ENCODE measurements at places on chromosomes 2 and 18.

DNA sequence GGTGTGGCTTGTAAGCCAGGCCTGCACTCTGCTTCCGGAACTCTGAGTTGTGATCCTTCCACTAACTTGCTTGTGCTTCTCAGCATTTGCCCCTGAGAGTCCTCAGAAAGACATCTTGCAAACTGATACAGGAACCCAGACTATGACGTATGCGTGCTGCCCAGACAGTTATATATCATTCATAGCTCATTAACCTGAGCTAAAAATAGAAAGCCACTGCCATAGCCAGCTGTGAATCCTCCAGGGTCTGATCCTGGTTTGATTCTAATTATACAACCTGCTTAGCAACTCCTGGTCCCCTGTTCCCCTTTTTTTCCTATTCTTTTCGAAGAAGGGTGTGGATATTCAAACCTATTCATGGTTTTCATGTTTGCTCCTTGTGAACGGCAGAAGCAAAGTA is 63.7 kb downstream of the MARCHF4 start:
- DNase-seq, result no peak

GRCh38 chr2:230714136-230714480 is 1.5 kb downstream of the CAB39 start:
- DNase-seq, result peak; percentile 63

GRCh38 chr18:58557008-58557435 is 71.9 kb downstream of the ALPK2 start:
- no peak for DNase-seq

DNA sequence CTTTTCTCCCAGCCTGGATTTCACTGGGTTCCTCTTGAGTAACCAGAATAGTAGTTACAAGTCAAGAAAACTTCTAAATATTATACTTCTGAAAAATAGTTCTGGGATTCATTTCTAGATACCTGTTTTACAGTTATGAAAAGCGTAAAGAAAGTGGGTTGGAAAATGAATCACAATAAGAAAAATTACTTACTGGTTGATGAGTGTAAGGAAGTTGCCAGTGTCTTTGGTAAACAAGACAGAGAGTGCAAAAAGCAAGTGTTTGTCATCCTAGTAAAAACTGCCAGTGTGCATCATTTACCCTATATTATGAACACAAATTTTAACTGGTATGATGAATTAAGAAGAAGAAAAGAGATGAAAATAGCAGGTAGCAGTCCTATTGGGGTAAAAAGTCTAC is 88.9 kb downstream of the R3HDM1 start:
- no peak for DNase-seq

DNA sequence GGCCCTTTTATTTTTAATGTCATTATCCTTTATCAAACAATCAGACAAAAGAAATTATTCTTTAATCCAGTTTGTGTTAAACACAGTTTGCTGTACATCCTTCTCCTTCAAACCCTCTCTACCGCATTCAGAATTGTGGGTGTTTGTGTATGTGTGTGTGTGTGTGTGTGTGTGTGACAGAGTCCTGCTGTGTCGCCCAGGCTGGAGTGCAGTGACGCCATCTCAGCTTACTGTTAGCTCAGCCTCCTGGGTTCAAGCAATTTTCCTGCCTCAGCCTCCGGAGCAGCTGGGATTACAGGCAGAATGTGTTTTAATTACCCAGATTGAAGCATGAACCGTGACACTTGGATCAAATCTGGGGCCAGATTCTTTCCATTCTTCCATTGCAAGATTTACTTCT is 723.7 kb downstream of the DCDC2C start:
- DNase-seq, result no peak

GRCh38 chr2:47373747-47374146 is 29.2 kb upstream of the MSH2 start:
- peak; percentile 56 for DNase-seq

- DNase-seq, result no peak
Measured at GRCh38 chr18:50388988-50389387, 14.1 kb downstream of the SKA1 start.

DNA sequence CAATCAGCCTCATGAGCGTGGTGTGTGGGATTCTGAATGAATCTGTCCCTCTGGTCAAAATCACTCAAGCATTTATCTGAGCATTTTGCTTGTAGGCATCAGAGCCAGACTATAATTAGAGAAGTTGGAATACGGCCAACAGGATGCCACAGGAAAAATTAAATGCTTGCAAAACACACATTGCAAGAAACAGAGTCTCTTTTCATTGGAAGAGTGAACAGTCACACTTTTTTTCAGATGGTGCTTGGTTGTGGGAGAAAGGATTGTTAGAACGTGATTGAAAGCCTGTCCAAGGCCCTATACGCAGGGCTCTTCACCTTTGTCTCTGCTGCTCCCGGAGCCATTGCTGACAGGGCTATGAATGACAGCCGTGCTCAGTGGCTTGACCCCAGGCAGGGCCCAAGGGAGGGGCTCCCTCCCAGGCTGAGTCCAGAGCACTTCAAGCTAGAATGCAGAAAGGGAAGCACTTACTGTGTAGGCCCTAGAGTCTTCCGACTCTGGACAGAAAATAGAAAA is 59.8 kb downstream of the SNTG2 start:
- DNase-seq, result peak; percentile 34

DNA sequence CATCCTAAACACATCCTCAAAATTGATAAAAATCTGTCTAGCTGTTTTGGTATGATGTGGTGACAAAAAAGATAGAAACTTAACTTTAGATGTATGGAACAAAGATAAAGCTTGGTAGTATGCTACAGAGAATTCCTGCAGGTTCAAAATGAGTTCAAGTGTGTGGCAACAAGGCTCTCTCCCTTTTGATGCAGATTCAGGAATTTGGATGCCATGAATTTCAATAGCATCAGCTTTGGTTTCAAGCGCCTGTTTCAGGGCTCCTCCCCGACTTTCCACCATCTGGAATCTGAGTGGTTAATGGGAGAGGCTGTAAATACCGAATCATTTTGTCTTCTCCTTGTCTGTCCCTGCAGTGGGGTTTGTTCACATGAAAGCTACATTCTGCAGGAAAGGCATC is 180.6 kb downstream of the MTX2 start:
- DNase-seq, result no peak

Measured in hematopoietic multipotent progenitor cell treated with erythropoietin and hydrocortisone succinate and interleukin-3 and kit ligand, for 6 days (in vitro differentiated cells).